ENCODE measurements at places on chromosomes 3 and 15.

GRCh38 chr15:62912808-62913207 lies 129.7 kb upstream of the TPM1 start:
- DNase-seq: no peak

GRCh38 chr3:49377483-49377882 lies 19.3 kb upstream of the GPX1 start:
- DNase-seq: no peak

GRCh38 chr15:89321521-89322410 lies 12.9 kb downstream of the POLG start:
- DNase-seq: no peak

DNA sequence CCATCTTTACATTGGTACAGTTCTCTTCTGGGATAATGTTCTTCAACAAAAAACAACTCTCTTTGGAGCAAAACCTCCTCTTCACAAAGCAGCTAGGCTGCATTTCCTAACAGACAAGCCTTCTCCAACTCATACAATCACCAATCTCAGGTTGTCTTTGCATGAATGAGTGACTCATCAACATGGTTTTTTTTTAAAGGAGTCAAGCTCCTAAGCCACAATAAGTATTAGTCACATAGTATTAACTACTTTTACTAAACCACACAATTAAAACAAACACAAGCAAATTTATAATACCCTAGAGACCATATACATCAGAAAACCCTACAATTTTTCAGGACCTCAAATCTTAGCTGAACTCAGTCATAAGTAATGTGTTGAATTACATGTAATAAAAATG lies 137.4 kb downstream of the TBC1D5 start:
- DNase-seq: no peak

DNA sequence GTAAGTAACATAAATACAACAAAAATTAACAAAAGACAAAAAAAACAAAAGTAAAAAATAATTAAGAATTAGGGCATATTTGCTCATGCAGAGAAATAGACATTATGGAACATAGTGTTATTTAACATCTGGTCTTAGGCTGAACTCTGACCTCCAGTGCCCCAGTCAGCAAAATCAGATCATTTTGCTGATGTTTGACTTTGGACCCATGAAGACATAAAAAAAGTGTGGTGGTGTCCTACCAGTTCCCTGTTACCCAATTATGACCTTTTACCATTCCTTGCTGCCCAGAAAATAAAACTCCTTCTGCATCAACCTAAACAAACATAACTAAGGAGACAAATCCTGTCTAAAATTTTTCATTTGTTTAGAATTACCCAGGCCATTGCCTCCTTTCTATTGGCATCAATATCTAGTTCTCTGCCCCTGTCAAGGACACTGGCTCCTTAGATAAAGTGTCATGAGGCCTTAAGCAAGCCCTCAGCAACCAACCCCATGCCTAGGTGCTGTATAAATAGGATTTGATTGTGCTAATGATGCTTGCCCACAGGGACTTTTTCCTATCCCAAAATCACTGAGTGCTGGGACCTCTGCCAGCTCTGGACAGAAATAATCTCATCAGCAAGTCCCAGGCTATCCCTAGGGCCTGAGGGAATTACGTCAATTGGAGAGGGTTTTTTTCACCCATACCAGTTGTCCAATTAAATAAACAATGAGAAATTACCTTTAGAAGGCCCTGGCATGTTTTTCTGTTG lies 334.5 kb upstream of the UMPS start:
- no peak for DNase-seq
